Activated T-helper 9 cell treated with anti-CD3 and anti-CD28 coated beads, Interleukin-2, amount 50 U/mL, for 16 hours (primary cell): ENCODE measurements at places on chromosomes 3 and 15.

GRCh38 chr3:19473971-19474580 lies 325.8 kb downstream of the KCNH8 start:
- DNase-seq = no peak

DNA sequence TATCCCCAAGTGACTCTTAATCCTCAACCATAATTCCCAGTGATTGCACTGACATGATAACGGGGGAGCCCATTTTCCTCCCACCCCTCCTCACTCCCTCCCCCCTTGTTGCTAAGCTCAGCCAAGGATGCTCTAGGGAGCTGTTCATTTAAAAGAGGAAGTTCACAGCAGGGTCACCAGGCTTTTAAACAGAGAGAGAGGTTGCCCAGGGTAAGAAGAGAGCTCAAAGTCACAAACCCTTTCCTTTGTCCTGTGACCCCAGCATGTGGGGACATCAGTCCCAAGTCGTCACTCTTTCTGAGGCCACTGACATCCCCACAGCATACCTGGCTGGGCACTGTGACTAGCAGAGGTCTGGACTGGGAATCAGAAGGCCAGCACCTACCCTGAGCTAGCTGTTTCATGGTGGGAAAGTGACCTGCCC lies 144.1 kb downstream of the RORA start:
- no peak for DNase-seq

- no peak for DNase-seq
Observed at GRCh38 chr3:29521751-29522150, 240.9 kb downstream of the RBMS3 start.

DNA sequence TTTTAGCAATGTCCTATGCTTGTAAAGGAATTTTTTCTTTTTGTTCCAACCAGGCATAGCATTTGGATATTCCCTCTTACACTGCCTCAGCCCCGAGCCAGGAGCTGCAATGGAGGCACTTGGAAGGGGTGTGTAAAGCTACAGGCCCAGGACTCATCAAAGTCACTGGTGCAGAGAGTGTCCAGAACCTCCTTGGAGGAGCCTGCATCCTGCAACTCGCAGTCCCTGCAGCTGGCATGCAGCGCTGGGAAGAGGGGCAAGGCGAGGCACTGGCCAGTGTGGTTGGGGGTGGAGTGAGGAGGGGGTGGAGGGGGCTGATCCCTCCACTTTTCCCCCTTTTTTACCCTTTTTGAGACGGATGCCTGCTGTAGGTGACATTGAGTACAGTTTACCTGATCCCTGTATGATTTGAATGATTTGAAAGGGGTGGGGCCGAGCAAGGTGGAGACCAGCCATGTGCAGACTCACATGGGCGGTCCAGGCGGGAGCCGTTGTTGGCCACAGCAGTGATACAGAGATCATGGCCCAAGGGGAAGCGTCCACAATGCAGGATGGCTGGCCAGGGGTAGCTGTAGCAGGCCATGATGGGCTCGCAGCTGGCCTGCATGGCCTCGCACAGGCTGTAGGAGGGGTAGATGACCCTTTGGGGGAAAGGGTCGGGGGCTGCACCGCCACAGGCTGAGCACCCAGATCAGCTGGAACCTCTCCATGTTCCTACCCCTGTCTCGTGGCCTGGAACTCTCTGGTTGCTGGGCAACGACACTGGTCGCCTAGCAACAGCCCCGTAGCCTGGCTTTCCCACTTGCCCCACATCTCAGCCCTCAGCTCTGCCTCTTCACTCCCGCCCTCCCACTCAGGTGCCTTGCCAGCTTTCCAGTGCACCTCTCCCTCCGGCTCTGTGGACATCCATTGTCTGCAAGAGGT lies 7.9 kb downstream of the P4HTM start:
- DNase-seq = no peak

GRCh38 chr3:102068327-102068726 lies 219.0 kb downstream of the NFKBIZ start:
- DNase-seq = no peak

GRCh38 chr3:9986230-9986725 lies 363 bp downstream of the EMC3 start:
- no peak for DNase-seq

DNA sequence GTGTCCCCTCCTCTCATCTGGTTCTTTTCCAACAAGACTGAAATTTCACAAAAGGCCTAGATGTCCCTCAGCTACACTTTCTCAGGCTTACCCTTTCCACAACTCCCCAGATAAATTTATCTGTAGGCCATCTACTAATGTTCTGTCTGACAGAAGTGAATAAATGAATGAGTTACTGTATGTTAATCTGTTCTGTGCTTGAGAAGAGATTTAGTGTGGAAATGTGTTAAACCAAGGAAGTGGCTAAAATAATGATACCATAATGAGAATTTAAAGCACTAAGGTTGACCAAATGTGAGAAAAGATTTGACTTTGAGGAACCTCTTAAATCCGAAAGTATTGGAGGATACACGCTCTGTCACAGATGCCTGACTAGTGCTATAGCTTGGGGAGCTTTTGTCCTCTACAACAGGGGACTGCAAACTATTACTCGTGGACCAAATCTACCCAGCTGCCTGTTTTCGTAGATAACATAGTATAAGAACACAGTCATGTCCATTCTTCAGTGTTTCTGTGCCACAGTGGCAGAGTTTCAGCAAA lies 74.8 kb upstream of the P2RY1 start:
- no peak for DNase-seq

DNA sequence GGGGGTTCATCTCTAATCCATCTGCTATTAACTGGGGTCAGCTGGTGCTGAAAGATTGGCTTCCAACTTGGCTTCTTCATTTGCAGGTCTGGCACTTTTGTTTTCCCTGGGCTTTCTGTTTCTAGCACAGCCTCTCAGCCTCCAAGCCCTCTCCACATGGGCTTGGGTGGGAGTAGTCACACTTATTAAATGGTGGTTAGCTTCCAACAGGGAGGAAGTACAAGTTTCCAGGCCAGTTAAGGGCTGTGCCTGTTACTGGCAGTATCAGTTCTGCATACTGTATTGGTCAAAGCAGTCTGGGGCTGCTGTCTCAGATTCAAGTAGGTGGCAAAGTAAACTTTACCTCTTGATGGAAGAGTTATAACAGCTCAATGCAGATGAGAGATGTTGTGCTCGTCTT lies 627.1 kb upstream of the CCDC54 start:
- DNase-seq = no peak

- DNase-seq = no peak
Observed at GRCh38 chr3:154625756-154626155, 195.8 kb upstream of the GPR149 start.

DNA sequence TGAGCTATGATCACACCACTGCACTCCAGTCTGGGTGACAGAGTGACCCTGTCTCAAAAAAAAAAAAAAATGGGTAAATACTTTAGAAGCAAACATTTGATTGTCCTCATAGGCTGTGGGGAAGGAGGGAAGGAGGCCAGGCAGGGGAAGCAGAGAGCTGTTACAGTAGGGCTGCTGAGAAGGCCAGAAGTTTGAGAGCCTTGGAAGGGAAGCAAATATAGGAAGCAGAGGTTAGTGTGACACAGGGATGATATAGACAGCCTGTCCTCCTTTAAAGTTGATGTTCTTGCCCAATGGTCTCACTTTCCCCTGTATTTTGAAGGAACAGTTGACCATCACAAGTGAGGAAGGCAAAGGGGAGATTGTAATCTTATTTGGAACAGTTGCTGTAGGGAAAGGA lies 5.3 kb upstream of the ALPK3 start:
- no peak for DNase-seq

- no peak for DNase-seq
Observed at GRCh38 chr15:29835301-29835700, 13.0 kb upstream of the TJP1 start.

DNA sequence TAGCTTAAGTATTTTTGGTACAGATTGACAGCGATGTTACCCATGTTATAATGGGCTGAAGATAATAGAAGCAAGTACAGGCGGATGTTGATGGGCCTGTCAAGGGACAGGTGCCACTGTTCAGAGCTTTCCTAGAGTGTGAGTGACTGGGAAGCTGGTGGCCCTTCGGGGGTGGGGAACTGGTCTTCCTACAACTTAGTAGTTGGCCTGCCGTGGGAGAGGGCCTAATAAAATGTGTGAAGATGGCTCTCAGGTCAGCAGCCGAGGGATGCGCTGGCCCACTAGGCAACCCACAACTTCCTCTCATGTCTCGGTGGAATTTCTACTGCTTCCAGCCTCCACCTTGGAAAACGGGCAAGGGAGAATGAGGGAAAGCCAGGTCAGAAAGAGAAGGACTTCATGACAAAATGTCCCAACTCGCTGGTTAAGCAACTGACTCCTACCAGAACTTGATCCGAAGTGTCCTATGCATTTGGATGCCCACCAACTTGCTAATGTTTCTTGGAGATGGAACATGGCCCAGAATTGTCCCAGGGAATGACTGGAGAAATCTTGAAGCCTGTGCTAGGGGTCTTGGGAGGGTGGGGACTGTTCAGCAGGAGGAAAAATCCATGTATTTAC lies 1.4 kb downstream of the GYG1 start:
- DNase-seq = no peak

DNA sequence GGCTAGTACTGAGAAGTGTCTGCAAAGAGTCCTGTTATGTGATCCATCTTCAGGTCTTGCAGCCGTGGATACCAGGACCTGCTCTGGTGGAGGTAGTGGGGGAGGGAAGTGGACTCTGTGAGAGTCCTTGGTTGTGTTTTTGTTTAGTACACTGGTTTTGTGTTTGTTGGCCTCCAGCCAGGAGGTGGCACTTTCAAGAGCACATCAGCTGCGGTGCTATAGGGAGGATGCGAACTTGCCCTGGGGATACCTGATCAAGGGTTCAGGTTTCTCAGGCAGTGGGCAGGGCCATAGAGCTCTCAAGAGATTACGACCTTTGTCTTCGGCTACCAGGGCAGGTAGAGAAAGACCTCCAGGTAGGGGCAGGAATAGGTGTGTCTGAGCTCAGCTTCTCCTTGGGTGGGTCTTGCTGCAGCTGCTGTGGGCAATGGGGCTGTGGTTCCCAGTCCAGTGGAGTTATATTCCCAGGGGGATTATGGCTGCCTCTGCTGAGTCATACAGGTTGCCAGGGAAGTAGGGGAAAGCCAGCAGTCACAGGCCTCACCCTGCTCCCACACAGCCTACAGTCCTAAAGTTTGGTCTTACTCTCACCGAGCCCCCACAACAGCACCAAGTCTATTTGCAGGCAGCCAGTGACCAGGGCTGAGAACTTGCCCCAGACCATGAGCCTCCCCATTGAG lies 132.8 kb upstream of the NPHP3 start:
- no peak for DNase-seq

- no peak for DNase-seq
Observed at GRCh38 chr3:171490901-171491300, 30.7 kb upstream of the TNIK start.

DNA sequence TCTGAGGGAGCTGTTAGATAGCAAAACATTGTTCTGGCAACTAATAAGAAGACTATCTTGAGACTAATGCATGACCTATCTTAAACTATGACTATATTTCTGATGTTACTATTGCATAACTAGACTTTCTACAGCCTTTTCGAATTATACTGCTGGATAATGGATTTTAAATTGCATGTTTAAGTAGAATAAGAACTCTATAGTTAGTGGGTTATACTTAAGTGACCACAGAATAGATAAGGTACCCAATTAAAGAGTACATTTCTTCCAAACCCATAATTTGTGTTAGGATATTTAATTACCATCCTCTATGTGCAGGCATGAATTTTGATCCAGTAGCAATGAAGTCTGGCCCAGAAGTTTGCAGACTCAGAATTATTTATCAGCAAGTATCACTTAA lies 44.6 kb upstream of the SPPL2A start:
- DNase-seq = no peak

DNA sequence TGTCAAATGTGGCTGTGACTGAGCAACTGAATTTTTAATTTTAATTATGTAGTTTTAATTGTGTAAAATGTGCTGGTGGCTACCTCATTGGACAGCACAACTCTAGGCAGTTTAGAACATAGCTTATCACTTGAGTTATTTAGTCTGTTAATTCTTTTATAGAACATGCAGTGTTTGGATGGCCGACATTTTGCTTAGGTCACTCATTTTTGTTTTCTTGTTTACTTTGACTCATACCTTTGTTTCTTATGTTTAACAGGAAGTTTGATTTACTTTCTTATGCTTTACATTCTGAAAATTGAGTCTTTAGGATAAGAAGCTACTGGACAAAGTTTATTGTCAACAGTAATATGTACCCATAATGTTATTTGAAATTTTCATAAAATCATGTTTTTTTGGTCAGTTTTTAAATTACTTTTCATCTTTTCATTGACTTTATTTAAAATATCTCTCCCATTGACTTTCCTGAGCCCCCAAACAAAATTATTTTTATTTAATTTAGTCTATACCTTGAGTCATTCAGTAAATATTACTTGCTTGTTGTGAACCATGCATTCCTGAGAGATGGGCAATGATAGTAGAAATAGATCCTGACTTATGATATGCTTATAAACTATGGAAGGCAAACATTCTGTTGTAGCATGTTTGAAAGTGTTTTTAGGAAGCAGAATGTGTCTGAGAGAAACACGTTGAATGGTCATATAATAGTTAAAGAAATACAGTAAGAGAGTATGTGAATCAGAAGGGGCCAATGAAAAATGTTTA lies 60.6 kb downstream of the TCF12 start:
- DNase-seq = no peak

DNA sequence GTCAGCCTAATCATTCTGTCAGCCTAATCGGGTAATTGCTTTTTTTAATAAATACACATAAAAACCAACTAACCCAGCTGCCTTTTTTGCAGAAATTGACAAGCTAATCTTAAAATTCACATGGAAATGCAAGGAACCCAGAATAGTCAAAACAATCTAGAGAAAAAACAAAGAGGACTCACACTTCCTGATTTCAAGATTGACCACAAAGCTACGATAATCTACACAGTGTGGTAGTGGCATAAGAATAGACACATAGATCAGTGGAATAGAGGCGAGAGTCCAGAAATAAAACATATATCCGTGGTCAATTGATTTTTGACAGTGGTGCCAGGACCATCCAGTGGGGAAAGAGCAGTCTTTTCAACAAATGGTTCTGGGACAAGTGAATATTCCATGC lies 2.4 kb upstream of the C3orf20 start:
- DNase-seq = no peak

DNA sequence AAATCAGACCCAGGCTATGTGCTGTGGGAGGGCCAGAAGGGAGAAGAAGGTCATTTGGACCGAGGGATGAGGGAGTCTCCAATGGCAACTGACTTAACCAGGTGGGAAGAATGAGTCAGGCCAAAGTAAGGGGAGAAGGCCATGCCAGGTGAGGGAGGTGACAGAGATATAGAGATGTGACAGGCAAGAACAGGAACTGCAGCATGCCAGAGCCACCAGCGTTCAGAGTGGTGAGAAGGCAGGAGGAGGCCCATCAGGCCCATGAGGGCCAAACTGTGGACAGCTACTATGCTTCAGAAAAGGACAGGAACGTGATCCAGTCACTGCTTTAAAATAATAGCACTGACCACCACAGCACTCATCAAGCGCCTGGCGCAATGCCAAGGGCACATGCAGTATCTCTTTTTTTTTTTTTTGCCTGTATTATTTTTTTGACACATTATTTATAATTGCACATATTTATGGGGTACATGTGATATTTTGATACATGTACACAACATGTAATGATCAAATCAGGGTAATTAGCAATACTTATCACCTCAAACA lies 154.3 kb upstream of the IGF1R start:
- no peak for DNase-seq

- DNase-seq = no peak
Observed at GRCh38 chr3:22263042-22263441, 512.0 kb upstream of the ZNF385D start.

GRCh38 chr15:97174886-97175540 lies 785.5 kb upstream of the ARRDC4 start:
- DNase-seq = no peak
